ENCODE measurements at places on chromosomes 11 and 22. TPM values are rescaled to one million over a fixed set of nuclear protein-coding genes. Genes with fewer than 3 reads are reported as not detected.

DNA sequence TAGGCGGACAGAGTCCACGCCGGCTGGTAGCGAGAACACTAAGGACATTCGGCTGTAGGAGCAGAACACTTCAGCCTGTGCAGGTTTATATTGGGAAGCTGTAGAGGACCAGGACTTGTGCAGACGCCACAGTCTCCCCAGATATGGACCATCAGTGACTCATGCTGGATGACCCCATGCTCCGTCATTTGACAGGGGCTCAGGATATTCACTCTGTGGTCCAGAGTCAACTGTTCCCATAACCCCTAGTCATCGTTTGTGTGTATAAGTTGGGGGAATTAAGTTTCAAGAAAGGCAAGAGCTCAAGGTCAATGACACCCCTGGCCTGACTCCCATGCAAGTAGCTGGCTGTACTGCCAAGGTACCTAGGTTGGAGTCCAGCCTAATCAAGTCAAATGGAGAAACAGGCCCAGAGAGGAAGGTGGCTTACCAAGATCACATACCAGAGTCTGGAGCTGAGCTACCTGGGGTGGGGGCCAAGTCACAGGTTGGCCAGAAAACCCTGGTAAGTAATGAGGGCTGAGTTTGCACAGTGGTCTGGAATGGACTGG, 17.2 kb downstream of the P2RY2 start:
- DNase-seq = no peak

SCUBE2 gene
- 7.5 TPM for total RNA-seq

DNA sequence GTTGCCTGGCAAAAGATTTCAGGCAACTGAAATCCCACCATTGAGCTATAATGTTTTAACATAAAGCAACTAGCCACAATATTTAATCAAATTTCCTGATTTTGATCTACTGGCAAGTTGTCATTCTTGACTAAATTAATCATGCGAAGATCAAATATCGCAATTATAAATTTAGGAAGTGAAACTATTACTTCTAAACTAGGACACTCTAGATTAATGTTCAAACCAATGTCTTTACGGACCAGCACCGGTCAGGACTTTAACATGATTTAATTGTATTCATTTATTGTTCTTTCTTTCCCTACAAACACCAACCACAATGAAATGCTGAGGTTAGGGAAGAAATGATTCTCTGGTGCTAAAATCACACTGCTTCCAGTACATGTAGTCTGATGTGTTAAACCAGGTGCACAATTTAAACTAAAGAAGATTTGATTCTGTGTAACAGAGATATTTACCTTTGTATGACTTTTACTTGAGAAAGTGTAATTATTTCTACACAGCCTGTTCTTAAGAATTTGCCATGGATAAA, 14.9 kb downstream of the GAS2 start:
- DNase-seq = no peak

SMIM35 gene
- not detected for total RNA-seq

CHCHD10 gene
- 719 TPM for total RNA-seq

All from colonic mucosa (tissue), 4 donors.